ENCODE measurements at places on chromosomes 16 and 17.
A peak's percentile ranks its signal among the peaks of the same experiment; 100 is the strongest.

DNA sequence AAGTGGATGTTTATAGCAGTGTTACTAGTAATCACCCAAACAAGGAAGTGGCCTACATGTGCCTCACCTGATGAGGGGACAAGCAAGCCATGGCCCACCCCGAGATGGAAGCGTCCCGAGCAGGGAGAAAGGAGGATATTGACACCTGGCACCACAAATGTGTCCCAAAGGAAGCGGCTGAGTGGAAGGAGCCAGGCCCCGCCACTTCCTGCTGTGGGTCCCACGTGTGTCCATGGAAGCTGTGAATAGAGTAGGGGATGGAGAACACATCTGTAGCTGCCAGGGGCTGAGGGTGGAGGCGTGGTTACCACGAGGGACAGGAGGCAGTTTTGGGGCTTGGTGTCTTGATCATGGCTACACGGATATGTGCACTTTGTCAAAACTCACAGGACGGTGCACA, 49.2 kb downstream of the KCNJ12 start:
- DNase-seq, result no peak

GRCh38 chr17:17514993-17515933, 19.1 kb upstream of the RASD1 start:
- DNase-seq, result no peak

- DNase-seq, result no peak
Observed at GRCh38 chr16:67302076-67302475, 22.7 kb downstream of the PLEKHG4 start.

GRCh38 chr16:10644092-10644491, 50.6 kb downstream of the TEKT5 start:
- DNase-seq, result no peak

GRCh38 chr16:49717689-49718088, 138.2 kb downstream of the ZNF423 start:
- DNase-seq, result no peak

- peak; percentile 48 for DNase-seq
Observed at GRCh38 chr16:78962457-78962929, 638.0 kb downstream of the MAF start.

- DNase-seq, result no peak
Observed at GRCh38 chr17:77769215-77769614, 189.3 kb upstream of the TNRC6C start.

DNA sequence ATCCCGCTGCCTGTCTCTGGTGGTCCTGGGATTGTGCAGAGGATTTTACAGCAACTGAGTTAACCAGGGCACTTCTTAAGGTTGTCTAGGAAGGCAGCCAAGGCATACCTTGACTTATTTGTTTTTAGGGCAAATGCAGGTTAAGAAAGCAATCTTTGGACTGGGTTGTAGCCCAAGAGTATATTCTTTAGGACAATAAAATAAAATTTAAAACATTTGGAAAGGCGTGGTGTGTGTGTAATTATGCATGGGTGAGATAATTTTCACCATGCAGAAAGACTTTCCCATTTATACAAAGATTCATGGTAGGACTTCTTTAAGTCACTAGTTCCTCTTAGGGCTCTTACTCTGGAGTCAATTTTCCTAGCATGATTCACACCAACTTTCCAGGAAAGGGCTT, 93.1 kb downstream of the SPACA3 start:
- DNase-seq, result no peak

DNA sequence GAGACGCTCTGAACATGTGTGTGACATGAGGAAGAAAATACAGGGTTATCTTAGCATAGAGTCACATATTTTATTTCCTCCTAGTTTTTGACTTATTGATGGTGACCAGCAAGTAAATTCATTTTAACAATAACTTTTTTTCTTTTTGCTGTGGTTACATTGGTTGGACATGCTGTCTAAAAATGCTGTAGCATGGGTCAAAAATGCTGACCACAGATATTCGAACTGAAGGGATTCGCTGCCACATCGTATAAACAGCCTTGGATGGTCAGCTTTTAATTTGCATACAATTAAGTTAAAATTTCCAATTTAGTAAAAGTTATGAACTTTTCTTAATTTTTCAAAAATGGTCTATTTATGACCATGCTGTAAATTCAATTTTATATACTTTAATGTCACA, 30.5 kb downstream of the RPGRIP1L start:
- no peak for DNase-seq

DNA sequence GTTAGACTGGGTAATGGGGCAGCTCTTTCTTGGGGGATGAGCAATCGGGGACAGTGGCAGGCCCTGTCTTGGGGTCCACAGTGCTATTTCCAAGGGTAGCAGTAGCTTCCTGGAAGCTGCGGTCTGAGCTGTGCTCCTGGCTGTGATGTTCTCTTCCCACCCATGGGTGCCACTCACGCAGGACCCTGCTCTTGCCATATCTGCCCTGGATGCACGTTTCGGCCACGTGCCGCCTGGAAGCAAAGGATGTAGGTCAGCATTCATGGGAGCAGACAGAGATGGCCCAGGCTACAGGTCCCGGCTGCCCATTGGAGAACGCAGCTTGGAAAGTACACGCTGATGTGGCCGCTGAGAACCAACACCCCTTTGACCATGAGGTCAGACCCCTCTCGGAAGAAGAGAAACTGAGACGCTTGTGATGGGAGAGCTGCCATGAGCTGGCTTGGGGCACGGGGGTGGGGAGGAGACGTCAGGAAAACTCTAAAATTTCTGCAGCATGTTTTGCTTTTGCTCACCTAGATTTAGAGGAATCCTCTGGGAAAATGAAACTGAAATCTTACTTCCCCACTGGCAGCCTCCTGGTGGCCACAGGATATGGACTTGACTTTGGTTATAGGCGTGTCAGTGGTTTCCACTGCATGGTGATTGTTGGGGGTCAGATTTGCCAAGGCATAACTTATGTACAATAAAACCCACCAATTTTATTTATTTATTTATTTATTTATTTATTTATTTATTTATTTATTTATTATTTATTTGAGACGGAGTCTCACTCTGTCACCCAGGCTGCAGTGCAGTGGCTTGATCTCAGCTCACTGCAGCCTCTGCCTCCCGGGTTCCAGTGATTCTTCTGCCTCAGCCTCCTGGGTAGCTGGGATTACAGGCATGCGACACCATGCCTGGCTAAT, 36.2 kb upstream of the IRF8 start:
- DNase-seq, result no peak

DNA sequence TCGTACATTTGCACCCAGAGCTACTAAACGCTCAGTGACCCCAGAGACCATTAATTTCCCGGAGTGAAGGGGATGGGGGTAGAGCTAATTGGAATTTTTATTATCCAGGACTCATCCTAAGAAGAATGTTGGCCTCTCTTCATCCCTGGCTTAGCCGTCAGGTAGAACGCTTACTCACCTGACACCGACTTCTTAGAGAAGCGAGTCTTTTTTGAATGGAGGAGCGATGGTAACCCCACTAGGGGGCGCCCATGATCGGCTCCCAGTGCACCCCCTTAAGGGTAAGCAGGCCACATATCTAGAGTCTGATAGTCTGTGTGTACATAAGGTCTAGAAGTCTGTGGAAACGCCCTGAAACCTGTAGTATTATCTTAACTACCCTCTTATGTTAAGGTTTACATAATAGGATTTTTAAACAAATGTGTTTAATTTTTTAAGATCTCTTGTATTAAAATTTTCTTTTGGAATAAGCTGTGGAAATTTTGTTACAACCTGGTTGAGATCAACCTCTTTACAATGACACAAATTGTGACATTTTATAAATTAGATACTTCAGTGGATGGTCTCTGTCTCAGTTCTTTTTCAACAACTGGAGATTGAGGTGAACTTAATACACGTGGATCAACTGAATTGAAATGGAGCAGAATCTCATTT, 229.8 kb downstream of the CPPED1 start:
- peak; percentile 56 for DNase-seq

DNA sequence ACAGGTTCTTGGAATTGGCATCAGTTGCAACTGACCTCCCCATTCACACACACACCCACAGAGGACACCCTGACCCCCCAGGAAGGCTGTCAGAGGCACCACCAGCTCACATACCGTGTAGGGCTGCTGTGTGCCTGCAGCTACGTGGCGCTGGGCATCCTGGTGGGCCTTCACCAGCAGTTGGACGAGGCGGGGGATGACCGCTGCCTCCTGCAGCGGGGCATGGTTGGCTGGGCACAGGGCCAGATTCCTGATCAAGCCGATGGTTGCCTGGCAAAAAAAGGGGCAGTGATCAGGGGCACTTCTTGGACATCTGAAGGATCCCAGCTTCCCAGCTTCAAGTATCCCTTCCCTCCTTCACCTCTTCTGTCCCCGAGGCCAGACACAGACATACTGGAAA, 24.2 kb upstream of the HAP1 start:
- no peak for DNase-seq

- no peak for DNase-seq
Observed at GRCh38 chr17:57276621-57277020, 20.3 kb downstream of the MSI2 start.

GRCh38 chr16:72400257-72401083, 228.5 kb upstream of the PMFBP1 start:
- DNase-seq, result peak; percentile 39

DNA sequence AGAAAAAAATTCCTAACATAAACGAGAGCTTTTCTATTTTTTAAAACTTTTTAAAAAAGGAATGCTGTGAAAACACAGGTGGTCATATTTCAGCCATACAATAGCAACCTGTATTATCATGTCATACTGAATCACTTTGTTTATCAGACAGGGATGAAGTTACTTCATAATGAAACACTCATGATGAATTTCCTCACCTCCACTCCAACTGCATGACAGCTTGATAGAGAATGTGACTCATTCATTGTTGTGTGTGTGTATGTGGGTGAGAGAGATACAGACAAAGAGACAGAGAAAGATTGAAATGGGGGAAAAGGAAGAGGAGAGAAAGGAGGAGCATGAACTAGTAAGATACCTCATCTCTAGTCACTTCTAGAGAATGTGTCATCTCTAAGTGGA, 109.0 kb downstream of the SYCE1L start:
- DNase-seq, result no peak

- no peak for DNase-seq
Observed at GRCh38 chr16:25140459-25140858, 28.9 kb downstream of the LCMT1 start.

- peak; percentile 71 for DNase-seq
Observed at GRCh38 chr16:55508941-55509931, at the start of gene LPCAT2. Gene LPCAT2 (plus strand): TSS chr16:55509072. CDS start chr16:55509182, 110 bp downstream.

GRCh38 chr16:10121491-10121890, 60.7 kb downstream of the GRIN2A start:
- no peak for DNase-seq

GRCh38 chr16:51540259-51540658, 389.2 kb upstream of the SALL1 start:
- DNase-seq, result no peak

DNA sequence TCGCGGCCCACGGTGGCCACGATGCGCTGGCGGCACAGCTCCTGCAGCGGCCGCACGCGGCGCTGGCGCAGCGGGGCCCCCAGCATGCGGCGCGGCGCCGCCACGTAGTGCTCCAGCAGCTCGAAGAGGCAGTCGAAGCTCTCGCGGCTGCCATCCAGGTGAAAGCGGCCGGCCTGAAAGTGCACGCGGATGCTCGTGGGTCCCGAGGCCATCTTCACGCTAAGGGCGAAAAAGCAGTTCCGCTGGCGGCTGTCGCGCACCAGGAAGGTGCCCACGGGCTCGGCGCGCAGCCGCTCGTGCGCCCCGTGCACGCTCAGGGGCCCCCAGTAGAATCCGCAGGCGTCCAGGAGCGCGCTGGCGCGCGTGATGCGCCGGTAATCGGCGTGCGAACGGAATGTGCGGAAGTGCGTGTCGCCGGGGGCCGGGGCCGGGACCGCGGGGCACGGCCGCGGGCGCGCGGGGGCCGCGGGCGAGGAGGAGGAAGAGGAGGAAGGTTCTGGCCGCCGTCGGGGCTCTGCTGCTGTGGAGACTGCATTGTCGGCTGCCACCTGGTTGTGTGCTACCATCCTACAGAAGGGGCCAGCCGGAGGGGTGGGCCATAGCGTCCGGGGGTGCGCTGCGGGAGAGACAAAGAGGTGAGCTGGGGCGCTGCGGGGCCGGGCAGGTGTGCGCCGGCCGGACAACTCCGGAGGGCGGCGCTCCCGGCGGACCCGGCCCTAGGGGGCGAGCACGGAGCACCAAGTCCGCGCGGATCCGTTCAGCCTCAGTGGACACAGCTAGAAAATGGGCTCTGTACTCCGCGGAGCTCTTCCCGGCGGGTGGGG, 879 bp downstream of the SOCS1 start:
- DNase-seq, result peak; percentile 61

DNA sequence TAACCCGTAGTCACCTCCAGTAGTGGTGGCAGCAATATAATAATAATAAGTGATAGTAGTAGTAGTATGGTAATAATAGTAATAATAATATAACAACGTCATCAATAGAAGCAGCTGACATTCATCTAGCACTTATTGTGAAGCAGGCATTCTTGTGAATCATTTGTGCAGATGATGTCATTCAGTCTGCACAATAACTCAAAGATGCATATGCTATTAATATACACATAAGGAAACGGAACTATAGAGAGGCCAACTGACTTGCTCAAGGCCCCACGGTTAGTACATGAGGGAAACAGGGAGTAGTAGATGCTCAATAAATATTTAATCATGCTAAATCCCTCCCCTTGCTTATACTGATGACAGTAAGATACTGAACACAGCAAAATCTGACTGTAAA, 35.4 kb upstream of the GAN start:
- DNase-seq, result no peak

GRCh38 chr16:24999088-24999670, 16.0 kb downstream of the ARHGAP17 start:
- no peak for DNase-seq

DNA sequence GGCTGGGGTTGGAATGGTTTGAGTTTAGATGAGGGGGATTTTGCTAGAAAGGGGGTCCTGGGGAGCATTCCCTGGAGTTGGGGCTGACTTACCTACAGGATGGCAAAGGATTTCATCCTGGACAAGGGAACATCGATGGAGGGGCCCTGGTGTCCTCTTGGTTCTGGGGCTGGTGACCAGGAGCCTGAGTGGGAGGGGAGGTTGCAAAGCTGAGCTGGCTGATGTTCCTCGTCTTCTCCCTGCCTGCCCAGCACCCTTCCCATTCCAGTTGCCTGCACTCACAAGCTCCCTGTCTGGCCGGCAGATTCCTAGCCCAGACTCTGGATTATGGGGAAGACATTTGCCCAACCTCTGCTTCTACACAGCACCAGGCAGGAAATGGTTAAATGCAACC, 37.2 kb downstream of the ITGAE start:
- no peak for DNase-seq

GRCh38 chr17:45677770-45678169, 106.3 kb upstream of the CRHR1 start:
- DNase-seq, result no peak

GRCh38 chr16:23826528-23827045, 9.2 kb upstream of the PRKCB start:
- DNase-seq, result peak; percentile 44

Measured in germinal center (tissue), 1 donor.